ENCODE measurements at places on chromosomes 1 and 21. TPM values are rescaled to one million over a fixed set of nuclear protein-coding genes. Genes with fewer than 3 reads are reported as not detected.
A peak's percentile ranks its signal among the peaks of the same experiment; 100 is the strongest.

DNA sequence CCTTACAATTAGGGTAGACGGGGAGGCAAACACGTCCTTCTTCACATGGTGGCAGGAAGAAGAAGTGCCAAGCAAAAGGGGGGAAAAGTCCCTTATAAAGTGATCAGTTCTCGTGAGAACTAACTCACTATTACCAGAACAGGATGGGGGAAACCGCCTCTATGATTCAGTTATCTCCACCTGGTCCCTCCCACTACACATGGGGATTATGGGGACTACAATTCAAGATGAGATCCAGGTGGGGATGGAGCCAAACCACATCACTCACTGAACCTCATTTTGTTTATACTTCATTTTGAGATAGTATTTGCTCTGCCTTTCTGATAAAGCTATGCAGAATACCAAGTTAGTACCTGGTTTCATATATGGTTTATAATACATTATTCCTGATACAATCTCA is 26.5 kb downstream of the APP start:
- DNase-seq, result no peak

GRCh38 chr1:27554759-27555699 is 48.9 kb downstream of the AHDC1 start:
- DNase-seq, result no peak

The OR6N1 gene
- polyA plus RNA-seq, result not detected

GRCh38 chr1:43558346-43558841 is 27.7 kb downstream of the PTPRF start:
- DNase-seq, result no peak

- DNase-seq, result no peak
Measured at GRCh38 chr1:228084325-228084724, 1.8 kb downstream of the ARF1 start.

- DNase-seq, result no peak
Measured at GRCh38 chr1:196136396-196136795, 471.8 kb downstream of the KCNT2 start.

The ZBTB8OS gene
- polyA plus RNA-seq, result 106 TPM

DNA sequence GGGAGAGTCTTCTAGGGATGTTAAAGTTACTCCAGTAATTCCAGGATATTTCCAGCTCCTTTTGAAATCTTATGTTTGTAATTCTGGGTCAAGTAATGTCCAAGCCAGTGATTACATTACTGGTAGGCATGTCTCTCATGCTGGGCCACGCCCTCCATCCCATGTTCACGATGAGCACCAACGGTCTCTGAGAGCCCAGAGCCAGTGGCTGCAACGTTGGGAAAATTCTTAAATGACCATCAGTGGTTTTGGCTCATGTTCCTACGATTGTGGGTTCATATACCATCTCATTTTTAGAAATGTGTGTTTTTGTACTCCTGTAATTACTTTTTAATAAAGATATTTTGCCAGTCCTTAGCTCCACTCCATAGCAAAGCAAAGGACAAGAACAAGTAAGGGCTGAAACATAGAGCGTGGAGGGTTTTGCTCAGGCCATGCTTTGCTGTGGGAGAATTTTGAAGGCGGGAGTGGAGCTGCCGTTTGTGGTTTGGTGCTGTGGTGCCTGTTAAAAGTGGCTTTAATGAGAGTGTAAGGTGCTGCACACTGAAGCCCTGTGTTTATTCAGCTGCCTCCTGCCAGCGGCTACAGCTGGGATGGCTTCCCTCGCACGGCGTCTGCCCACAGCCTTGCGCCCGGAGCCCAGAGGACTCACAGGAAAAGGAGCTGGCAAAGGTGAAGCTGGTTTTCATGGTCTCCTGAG is 28.9 kb downstream of the VANGL1 start:
- DNase-seq, result no peak

- no peak for DNase-seq
Measured at GRCh38 chr1:91765293-91765692, 120.7 kb downstream of the TGFBR3 start.

GRCh38 chr1:178093951-178094738 is at the start of gene RASAL2:
RASAL2 (plus strand) TSS chr1:178094104; CDS start chr1:178094493, 389 bp downstream.
- peak; percentile 82 for DNase-seq

DNA sequence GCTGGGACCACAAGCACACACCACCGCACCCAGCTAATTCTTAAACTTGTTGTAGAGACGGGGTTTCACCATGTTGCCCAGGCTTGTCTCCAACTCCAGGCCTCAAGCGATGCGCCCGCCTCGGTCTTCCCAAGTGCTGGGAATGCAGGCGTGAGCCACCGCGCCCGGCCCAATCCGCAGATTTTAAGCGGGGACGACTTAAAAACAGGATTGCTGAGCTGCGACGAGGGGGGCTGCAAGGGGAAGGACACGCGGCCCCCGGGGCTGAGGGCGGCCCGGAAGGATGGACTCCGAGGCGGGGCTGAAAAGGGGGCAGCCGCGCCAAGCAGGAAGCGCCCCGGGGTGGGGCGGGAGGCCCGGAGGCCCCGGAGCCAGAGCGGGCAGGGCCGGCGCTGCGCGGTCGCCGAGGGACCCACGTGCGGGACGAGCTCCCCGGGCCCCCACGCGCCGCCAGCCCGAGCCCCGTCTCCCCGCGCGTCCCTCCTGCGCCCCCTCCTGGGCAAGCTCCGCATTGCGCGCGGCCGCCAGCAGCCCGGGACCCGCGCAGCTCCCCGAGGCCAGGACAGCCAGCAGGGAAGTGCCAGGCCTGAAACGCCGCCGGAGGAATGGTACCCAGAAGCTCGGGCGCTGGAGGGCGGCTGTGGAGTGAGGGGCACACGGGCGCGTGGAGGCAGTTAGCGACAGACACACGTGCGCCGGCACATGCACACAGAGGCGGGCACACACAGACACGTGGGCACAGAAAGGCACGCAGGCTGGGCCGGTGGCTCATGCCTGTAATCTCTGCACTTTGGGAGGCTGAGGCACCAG is 5.5 kb upstream of the PRKCZ start:
- peak; percentile 39 for DNase-seq

DNA sequence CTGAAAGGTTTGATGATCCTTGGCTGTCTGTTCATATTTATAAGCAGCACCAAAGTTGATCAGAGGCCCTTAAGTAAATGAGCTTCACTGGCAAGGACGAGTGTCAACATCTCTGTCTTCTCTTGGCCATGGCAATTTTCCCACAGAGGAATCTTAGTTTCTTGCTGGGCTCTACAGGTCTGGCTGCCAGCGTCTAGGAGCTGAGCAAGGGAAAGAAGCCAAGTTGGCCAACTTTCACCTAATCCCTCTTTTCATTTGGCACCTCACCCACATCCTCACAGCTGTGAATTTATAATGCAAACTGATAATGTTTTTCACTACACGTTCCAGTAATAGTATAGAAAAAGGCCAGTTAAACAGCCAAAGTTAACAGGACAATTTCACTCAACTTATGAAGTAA is 99.0 kb upstream of the LBR start:
- DNase-seq, result no peak

The ARL8A gene
- 18.0 TPM for polyA plus RNA-seq

The RPE65 gene
- not detected for polyA plus RNA-seq

DNA sequence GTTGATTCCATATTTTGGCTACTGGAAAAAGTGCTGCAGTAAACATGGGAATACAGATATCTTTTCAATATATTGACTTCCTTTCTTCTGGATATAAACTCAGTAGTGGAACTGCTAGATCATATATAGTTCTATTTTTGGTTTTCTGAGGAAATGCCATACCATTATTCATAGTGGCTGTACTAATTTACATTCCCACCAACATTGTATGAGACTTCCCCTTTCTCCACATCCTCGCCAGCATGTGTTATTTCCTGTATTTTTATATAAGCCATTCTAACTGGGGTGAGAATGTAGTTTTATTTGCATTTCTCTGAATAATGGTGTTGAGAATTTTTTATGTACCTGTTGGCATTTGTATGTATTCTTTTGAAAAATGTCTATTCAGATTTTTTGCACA is 385.2 kb downstream of the NUF2 start:
- DNase-seq, result no peak

GRCh38 chr1:229553621-229554130 is 4.8 kb downstream of the ABCB10 start:
- DNase-seq, result no peak

DNA sequence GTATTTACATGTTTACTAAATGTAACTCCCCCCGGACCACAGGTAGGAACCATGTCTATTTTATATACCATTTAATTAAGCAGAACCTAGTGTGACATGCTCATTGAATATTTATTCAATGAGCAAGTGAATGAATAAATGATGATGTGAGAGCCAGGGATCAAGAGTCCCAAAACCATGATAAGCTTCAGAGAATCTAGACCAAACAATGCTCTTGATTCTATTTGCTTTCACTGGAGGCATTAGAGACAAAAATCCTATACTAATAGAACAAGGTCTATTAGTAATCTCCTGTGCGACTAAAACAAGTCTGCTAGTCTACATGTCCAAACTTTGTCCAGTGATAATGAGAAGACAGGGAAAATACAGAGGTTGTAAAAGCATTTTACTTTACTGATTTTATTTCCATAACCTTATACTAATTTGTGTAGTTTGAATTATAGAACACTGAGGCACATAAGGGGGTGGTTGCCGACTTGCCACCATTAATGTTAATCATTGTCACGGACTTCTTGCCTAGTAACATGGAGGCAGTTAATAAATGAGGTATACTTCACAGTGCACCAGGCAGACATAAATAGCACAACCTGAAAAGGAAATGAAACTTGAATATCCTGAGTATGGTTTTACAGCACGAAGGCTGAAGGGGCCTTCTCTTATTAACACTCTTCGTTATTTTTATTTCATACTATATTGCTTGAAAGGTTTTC is 69.8 kb downstream of the TBX15 start:
- no peak for DNase-seq

The FCRLB gene
- polyA plus RNA-seq, result 0.62 TPM

The PBXIP1 gene
- polyA plus RNA-seq, result 13.9 TPM

DNA sequence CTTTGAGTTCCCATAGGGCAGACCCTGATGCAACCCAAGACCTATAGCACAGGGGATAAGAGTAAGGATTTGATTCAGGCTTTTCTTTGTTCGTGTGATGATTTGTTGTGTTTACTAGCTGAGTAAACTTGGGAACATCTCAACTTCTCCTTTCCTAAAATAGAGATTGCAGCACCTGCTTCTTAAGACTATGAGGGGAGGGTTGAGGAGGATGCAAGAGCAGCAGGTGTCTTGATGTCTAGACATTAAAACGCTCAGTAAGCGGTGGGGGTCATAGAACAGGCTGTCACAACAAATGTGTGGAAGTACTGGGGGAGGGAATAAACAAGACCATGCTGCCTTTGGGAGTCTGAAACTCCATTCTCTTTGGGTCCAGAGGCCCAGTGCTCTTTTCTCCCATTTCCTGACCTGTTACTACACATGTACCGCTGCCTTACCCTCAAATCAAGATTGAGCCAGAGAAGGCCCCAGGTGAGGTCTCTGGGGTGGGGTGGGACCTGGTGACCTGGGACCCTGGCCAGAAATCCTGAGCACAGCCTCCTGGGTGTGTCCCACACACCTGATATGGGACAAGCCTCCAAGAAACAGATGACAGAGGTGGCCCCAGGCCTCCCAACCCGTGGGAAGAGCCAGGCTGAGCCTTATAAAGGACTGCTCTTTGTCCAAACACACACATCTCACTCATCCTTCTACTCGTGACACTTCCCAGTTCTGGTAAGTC is at the start of gene S100A7A:
S100A7A (plus strand) TSS at position 671 of the 721 bp plus-strand sequence. CDS start 1,563 bp downstream, outside the sequence.
- no peak for DNase-seq

The RNU1-1 gene
- 6.5 TPM for polyA plus RNA-seq

- DNase-seq, result no peak
Measured at GRCh38 chr1:247336390-247336789, 4.7 kb upstream of the ZNF496 start.

DNA sequence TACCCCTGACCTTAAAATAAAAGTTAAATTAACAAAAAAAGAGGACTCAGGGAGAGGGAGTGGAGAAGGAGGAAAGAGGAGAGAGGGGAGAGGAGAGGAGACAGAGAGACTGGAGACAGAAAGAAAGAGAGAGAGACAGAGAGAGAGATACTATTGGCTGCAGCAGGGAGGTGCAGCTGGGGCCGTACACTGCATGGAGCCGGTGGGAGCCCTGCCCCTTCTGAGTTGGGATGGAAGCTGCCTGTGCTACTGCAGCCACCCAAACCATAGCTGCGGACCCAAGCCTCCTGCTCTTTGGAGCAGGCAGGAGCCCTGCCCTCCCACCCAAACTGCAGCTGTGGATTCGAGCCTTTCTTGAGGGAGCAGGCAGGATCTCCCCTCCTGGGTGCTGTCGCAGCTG is 32.7 kb upstream of the HP1BP3 start:
- DNase-seq, result no peak

The HSD3B1 gene
- not detected for polyA plus RNA-seq

DNA sequence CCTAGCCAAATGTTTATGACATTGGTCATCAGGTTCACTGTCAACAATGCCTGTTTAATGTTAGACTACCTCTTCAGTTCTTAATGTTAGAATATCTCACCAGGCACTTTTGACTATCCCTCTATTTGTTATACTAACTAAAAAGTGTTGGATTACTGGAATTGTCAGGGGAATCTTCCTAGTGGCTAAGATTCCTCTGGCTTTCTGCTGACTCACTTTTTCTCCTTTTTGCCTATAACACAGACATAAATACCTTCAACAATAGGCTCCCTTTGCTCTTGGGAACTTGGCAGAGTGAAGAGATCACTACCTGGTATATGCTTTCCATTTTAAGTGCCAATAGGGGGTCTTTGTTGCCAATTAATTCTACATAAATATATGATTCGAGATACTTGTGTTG is 68.5 kb downstream of the TMEM200B start:
- no peak for DNase-seq

The DMRTA2 gene
- polyA plus RNA-seq, result 0.13 TPM

The FCRL2 gene
- polyA plus RNA-seq, result not detected

- peak; percentile 28 for DNase-seq
Measured at GRCh38 chr1:226061068-226061840, 1.3 kb upstream of the H3-3A start.

The CA6 gene
- not detected for polyA plus RNA-seq

DNA sequence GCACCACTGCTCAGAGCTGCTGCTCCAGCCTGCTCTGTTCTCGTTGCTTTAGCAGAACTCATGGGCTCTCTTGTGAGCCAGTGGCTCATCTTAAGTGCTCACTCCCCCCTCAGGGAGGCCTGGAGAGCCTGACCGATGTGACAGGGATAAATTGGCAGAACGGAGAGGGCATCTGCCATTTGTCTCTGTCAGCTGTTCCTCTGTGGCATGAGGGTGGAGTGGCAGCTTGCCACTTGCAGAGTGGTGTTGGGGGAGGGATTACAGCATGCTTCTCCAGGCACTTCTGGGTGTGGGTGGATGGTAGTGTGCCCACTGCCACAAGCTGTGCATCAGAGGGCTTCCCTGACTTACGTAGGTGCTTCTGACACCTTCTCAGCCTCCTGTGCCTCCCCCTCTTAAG is 229.5 kb downstream of the PAPPA2 start:
- DNase-seq, result no peak

The BMP8A gene
- polyA plus RNA-seq, result not detected

The RIIAD1 gene
- polyA plus RNA-seq, result not detected

- no peak for DNase-seq
Measured at GRCh38 chr1:75438355-75438754, 172.6 kb downstream of the SLC44A5 start.

The LCA5L gene
- polyA plus RNA-seq, result 0.99 TPM

GRCh38 chr1:20660363-20660762 is 806 bp downstream of the DDOST start:
- DNase-seq, result no peak

Data from A549 (cell line).